ENCODE measurements at places on chromosomes 4 and X.

DNA sequence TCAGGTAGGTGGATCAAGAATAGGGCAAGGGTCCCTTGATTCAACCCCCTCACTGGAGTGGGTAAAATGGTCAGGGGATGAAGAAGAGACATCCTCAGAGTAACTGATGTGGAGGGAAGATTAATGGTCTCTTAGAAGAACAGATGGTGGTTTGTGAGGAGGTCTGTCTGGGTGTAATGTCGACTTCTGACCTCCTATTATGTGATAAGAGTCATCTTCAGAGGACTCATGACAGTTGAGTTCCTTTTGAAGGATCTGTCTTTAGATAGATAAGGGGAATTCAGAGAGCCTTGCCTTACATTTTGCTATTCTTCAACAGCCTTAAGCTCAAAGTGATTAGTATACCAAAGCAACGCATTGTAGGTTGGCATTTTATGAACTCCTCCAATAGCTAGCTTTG is 27.1 kb upstream of the MAGEA8 start:
- no peak for DNase-seq

DNA sequence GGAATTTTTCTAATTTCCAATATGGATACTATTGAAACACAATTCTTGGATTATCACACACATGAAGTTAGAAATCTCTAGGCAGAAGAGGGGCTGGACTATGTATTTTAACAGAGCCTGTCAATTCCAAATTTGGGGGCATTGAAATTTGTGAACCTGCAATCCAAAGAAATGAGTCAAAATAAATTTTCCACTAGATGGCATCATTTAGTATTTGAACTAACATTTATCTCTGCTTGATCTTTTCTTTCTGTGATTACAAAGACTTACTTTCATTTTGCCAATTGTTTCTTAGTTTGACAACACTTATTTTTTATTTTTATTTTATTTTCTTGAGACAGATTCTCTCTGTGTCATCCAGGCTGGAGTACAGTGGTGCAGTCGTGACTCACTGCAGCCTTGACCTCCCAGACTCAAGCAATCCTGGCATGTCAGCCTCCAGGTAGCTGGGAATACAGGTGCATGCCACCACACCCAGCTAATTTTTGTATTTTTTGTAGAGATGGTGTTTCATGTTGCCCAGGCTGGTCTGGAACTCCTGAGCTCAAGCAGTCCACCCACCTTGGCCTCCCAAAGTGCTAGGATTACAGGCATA is 2.7 kb upstream of the PYURF start:
- DNase-seq: no peak

GRCh38 chr4:183396227-183396637 is 48.2 kb upstream of the CDKN2AIP start:
- DNase-seq: no peak

DNA sequence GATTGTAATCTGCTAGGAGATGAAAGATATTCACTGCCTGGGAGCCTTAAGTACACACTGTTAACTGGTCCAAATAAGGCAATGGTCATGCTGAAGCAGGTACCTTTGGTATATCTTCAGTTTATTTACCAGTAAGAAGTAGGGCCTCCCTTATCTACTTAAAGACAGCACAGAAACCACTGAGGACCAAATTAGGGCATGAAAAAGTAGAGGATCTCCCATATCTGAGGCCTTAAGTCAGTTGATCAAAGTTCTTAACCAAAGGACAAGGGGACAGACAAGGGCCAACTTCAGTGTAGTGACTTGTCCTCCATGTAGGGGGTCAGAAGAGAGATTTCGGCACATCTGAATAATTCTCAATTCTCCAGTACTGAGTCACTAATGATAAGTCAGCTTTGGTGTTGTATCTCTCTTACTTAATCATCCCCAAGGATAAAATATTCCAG is 59.1 kb downstream of the AMELX start:
- no peak for DNase-seq
